ENCODE measurements at places on chromosomes 4 and X.

GRCh38 chrX:152918707-152919106, 20.8 kb downstream of the ZNF185 start:
- no peak for DNase-seq

GRCh38 chr4:106614441-106614840, 245.9 kb upstream of the GIMD1 start:
- DNase-seq: no peak

DNA sequence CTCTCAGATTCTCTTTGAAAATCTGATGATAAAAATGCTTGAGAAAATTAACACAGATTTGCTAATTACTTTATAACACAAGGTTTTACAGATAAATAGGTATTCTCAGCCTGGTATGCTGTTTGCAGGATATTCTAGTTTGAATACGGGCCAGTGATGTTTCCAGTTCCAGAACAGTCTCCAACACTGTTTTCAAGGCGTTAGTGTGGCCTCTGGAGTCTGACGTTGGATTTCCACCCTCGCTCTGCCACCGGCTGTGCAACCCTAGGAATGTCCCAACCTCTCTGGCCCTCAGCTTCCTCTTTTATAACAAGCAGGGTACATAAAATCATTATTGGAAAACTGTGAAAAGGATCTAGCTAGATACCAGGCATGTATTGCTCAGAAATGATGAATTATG, 23.8 kb upstream of the CYP4V2 start:
- no peak for DNase-seq

- no peak for DNase-seq
Measured at GRCh38 chrX:150848914-150849365, 49.5 kb downstream of the CD99L2 start.

DNA sequence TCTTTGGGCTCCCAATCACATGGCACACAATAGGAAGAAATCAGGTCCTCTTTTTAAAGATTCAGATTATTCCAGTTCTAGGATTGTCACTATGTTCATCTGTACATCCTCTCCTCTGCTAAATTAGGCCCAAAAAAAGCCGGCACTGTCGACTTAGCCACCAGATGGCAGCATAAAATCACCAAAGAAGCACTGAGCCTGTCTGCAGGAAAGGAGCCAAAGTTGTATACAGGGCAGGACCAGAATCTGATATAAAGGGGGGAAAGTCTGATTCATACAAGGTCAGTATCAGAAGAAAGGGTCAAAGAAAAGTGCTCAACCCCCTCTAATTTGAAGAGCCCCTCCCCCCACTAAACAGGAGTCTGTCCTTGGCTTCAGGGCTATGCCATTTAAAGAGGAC, 292.5 kb downstream of the CHIC1 start:
- peak; percentile 5 for DNase-seq

DNA sequence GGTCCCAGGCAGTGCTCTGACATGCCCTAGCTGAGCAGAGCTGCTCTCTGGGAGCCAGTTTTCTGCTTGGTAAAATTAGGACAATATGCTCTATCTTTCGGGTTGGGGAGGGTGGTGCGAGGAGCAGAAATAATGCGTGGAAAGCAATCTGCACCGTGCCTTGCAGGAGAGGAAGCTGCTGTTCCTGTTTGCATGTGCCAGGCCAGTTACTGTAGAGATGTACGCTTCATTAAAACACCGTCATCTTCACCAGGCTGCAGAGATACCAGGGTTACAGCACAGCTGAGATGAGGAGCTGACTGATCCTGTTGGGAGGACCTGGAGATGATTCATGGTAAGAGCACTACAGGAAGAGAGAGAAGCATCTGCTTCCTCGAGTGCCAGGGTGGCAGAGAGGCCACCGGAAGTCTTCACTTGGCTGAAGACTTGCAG, 29.5 kb upstream of the IRF2 start:
- no peak for DNase-seq

- DNase-seq: no peak
Measured at GRCh38 chrX:134753718-134754008, 95.4 kb upstream of the PLAC1 start.

- no peak for DNase-seq
Measured at GRCh38 chr4:159445692-159446091, 342.8 kb downstream of the RAPGEF2 start.

DNA sequence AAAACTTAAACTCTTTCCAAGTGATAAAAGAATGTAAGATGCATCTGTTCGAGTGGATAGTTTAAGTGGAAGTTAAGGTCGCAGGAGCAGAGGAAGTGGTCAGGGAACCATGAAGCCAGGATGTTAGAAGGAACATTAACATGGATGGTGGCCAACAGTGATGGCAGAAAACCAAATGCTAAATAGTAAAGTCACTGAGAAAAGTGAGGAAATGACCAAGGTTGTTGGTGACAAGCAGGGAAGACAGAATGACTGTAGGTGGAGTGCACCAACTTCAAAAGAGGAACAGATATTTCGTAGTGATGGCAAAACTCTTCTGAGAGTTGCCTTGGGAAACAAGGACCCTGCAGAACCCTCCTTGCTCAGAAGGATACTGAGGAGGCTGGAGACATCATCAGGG, 226.2 kb downstream of the PALLD start:
- no peak for DNase-seq

GRCh38 chr4:39054497-39054896, 7.5 kb upstream of the KLHL5 start:
- no peak for DNase-seq
